ENCODE measurements at places on chromosomes 4 and X. TPM values are rescaled to one million over a fixed set of nuclear protein-coding genes. Genes with fewer than 3 reads are reported as not detected.

DNA sequence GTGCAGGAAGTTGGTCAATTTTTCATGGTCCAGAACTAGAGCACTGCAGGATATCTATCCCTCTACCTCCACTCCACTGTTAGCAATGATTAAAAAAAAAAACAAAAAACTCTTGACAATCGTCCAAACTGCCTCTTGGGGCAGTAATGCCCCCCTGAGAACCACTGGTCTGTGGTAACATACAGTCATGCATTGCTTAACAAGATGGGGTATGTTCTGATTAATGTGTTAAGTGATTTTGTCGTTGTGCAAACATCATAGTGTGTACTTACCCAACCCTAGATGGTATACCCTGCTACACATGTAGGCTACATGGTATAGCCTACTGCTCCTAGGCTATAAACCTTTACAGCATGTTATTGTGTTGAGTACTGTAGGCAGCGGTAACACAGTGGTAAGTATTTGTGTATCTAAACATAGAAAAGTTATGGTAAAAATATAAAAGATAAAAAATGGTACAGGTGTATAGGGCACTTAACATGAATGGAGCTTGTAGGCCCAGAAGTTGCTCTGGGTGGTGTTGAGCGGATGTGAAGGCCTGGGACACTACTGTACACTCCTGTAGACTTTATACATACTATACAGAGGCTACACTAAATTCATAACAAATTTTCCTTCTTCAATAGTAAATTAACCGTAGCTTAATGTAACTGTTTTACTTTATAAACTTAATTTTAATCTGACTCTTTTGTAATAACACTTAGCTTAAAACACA is 34.1 kb downstream of the ART3 start:
- no peak for DNase-seq

DNA sequence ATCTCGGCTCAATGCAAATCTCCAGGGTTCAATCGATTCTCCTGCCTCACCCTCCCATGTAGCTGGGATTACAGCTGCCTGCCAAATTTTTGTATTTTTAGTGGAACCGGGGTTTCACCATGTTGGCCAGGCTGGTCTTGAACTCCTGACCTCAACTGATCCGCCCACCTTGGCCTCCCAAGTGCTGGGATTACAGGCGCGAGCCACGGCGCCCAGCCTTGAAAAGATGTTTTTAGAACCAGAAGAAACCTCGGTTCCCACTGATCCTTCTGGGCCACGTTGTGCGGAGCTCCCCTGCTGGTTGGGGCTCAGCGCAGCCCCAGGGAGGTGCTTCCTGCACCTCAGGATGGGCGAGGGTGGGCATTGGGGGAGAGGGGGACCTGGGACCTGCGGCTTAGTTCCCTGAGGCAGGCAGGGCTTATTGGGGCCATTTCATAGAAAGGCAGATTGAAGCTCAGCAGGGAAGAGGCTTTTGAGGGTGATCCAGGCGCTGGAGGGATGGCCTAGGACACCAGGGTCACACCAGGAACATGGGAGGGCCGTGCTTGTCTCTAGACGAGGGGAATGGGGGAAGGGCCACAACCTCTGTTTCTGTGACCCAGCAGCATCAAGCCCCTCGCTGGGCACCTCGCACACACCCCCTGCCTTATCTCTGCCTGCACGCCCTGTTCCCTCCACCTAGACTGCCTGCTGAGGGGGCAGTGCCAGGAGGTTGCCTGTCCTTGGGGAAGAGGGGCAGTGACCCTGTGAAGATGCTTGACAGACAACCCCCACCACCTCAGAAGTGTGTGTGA is 6.3 kb upstream of the ADD1 start:
- DNase-seq, result no peak

DNA sequence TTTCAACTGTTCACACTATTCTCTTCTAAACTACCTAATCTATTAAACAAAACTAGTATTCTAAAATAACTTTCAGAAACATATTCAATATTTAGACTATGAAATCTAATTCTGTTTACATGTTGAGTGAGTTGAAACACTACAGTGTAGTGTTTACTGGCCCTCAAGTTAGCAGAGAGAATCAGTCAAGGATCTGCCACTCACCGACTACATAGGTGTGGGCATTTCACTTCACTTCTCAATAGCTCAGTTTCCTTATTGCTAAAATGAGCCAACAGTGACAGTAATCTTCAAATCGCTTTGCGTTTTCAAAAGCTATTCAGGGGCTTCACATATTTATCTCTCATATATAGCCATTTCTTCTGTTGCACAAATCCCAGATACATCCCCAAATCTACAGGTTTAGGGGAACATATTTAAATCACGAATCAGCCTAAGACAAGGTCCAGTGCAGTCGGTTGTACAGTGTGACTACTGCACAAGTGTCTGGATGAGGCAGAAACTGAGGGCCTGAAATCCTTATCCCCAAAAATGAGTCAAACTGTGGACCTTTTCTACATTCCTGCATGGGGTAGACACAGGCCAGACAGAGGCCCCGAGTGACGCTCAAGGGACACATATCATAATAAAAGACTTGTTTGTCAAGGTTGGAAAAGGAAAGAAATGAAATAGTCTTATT is 129.8 kb downstream of the PPP3CA start:
- DNase-seq, result no peak

DNA sequence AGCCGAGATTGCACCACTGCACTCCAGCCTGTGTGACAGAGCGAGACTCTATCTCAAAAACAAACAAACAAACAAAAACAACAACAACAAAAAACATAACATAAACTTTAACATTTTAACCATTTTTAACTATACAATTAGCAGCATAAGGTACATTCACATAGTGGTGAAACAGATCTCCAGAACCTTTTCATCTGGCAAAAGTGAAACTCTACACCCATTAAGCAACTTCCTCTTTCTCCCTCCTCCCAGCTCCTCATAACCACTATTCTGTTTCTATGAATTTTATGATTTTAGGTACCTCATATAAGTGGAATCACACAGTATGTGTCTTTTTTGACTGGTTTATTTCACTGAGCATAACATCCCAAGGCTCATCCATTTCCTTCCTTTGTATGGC is 103.6 kb downstream of the FAM13A start:
- DNase-seq, result no peak

GRCh38 chr4:172356016-172356415 is 542.8 kb downstream of the GALNTL6 start:
- DNase-seq, result no peak

TLR1 gene
- 10.1 TPM for total RNA-seq

TBX22 gene
- total RNA-seq, result not detected

RPL39 gene
- 8,735 TPM for total RNA-seq

DKC1 gene
- 47.5 TPM for total RNA-seq

All from ovary (tissue), 10 donors.